Muscle of leg (tissue), 16 donors: ENCODE measurements at places on chromosomes 1 and 21. TPM values are rescaled to one million over a fixed set of nuclear protein-coding genes. Genes with fewer than 3 reads are reported as not detected.

The B4GALT2 gene
- 52.4 TPM for total RNA-seq

The PADI3 gene
- not detected for total RNA-seq

DNA sequence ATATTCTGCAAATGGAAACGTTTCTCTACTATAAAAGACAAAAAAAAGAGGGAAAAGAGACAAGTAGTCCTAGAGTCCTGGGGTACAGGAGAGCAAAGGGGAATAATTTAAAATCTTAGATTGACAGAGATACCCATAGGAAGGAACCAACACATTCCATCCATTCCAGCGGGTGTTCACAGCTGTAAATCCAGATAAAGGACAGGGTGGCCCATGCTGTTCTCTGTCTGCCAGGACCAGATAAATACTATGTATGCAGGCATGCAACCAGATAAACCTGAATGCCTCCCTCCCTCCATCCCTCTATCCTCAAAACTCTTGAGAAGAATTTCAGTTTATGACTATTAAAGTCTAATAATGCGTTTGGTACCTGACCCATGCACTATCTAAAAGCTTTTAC is 131.8 kb downstream of the PTPN14 start:
- no peaks in the 10 kb centered on the region for H3K27me3 ChIP-seq
- no peak for DNase-seq
- no peak overlapping the region for H3K27ac ChIP-seq
- H3K4me3 ChIP-seq, result no peak overlapping the region
- peaks cover 8% of the 10 kb centered on the region for H3K4me1 ChIP-seq

DNA sequence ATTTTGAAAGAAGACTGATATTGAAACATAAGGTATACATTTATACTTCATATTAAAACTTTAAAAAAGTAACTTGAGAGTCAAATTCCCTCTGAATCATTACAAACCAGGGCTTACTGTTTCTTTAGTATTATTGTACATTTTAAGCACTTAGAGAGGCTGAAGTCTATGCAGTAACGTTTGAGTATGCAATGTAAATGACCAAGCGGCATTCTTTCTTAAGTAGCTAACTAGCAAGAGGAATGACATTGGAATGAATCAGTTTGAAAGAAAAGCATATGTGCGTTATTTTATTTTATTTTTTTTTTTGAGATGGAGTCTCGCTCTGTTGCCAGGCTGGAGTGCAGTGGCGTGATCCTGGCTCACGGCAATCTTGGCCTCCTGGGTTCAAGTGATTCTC is 24.3 kb downstream of the WNT2B start:
- DNase-seq, result no peak
- peaks cover 2% of the 10 kb centered on the region for H3K4me1 ChIP-seq
- no peaks in the 10 kb centered on the region for H3K27me3 ChIP-seq

GRCh38 chr1:179816196-179816960 is 61.2 kb downstream of the TOR1AIP2 start:
- no peaks in the 10 kb centered on the region for H3K36me3 ChIP-seq
- DNase-seq, result peak; percentile 88
- peak overlapping the region; percentile 48 for H3K27ac ChIP-seq
- H3K4me1 ChIP-seq, result peaks cover 60% of the 10 kb centered on the region
- H3K27me3 ChIP-seq, result peaks cover 11% of the 10 kb centered on the region

DNA sequence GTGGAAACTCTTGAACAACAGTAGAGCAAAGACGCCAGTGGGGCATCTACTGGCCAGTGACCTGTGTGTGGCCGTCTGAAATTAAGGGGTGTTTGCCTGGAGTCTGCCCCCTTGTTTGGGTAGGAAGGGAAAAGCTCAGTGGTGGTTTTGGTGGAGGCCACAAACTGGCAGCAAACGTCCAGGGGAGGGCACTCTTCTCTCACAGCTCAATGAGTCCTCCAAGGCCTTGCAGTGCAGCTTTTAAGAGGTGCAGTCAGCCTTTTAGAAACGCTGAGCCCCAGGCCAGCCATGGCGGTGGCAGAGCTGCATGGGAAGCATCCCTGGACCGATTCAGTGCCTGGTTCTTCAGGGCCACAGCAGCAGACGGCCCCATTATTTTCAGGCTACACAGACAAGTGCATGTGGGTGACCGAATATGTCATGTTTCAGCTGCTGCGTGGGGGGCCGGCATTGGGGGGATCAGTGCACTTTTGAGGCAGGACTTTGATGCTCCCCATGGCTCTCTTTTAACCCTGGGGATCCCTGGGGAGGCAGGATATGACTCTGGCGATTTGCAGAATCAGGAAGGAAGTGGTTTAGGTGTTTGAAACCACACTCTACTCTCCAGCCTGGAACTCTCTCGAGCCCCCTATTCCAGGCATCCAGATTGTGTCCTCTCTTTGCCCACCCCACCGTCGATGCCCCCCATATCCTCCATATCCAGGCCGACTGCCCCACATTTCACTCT is 414.0 kb downstream of the PRDM2 start:
- DNase-seq, result peak; percentile 67
- H3K4me3 ChIP-seq, result no peak overlapping the region
- no peaks in the 10 kb centered on the region for H3K36me3 ChIP-seq
- no peaks in the 10 kb centered on the region for H3K27me3 ChIP-seq
- no peaks in the 10 kb centered on the region for H3K4me1 ChIP-seq

DNA sequence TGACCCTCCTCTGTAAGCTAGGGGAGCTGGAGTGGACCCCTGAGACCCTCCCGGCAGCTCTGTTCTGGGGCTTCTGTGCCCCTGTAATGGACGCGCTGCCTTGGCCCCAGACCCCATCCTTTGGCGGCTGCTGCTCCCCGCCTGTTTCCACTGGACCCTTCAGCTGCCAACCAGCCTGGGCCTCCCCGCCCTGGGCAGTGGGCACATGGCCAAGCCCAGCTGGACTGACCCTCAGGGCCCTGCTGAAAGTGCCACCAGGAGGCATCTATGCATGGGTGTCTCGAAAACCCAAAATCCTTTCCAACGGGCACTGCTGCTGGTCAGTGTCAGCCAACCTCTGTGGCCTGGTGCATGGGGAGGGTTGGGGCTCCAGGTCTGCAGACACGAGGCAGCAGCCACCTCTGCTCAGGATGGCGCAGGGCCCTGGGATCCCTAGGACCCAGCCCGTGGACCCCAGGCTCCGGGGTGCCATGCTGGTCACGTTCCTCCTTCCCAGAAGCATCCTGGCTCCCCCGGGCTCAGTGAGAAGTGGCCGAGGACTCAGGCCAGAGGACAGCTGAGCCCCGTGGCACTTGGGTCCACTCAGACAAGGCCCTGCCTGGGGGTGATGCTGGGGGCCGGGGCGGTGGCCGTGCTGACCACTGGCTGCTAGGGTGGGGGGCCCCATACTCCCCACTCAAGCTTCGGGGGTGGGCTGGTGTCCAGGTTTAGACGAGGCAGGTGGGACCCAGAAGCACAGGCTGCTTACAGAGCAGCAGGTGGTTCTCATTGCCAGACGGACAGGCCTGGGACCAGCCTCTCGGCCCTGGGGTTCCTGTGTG is 46.9 kb downstream of the SLX9 start:
- H3K36me3 ChIP-seq, result no peaks in the 10 kb centered on the region
- peaks cover 84% of the 10 kb centered on the region for H3K4me1 ChIP-seq

DNA sequence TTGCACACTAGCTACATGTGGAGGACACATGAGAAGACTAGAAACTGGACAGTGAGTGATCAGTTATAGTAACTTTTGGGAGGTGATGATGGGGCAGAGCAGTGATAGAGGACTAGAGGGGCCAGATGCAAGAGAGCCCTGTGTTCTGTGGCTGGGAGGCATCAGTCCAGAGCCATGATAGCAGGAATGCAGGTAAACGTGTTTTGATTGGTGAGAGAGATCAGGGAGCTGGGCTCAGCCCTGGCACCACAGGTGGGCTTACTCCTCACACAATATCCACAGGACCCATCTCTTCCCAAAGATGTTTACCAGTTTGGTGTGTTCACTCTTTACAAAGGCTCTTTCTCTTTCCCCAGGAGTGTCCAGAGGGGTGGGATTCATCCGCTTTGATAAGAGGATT is 86.5 kb downstream of the ELAVL4 start:
- H3K4me1 ChIP-seq, result no peaks in the 10 kb centered on the region
- no peak overlapping the region for H3K4me3 ChIP-seq
- H3K27ac ChIP-seq, result no peak overlapping the region
- no peaks in the 10 kb centered on the region for H3K36me3 ChIP-seq

GRCh38 chr1:89672489-89673183 is 39.7 kb downstream of the LRRC8C start:
- H3K27ac ChIP-seq, result no peak overlapping the region
- no peak overlapping the region for H3K4me3 ChIP-seq
- no peaks in the 10 kb centered on the region for H3K4me1 ChIP-seq
- no peaks in the 10 kb centered on the region for H3K36me3 ChIP-seq

DNA sequence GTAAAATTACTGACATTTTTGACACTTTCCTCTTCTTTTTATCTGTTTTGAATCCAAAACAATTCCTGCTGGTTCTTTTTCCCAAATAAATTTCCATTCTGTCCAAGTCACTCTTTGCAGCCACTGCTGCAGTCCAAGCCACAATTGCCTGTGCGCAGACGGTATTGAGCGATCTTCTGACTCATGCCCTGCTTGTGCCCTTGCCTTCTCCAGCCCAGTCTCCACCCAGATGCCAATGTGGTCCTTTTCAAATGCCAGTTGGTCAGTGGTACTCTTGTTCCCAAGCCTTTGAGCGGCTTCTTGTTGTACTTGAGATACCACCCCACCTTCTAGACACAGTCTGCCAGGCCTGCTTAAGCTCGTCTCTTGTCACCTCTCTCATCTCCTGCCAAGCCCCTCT is 78.9 kb downstream of the CAMTA1 start:
- no peak for DNase-seq
- no peak overlapping the region for H3K27ac ChIP-seq
- no peaks in the 10 kb centered on the region for H3K36me3 ChIP-seq
- H3K27me3 ChIP-seq, result no peaks in the 10 kb centered on the region
- H3K4me1 ChIP-seq, result no peaks in the 10 kb centered on the region
- no peak overlapping the region for H3K4me3 ChIP-seq

DNA sequence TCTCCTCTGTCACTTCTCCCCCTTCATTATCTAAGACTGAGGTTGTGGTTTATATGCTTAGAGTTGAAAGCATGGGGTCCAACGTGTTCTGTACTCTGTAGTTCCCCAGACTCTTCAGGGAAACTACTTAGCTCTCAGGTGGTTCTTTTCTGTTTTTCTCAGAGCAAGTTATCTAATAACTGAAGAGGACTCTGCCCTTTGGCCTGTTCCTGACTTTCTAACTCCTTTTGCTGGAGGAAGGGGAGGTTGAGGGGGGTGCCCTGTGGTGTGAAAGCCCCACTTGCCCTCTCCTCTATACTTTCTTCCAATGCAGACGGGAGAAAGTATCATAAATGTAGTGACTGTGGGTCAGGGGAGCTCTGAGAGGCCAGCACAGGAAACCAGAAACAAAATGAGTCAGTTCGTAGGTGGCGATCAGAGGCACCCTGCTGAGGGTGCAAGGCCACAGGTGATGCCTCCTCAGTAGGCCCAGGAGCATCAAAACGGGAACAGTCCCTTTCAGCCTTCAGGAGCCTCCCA is 5.0 kb downstream of the SLC25A44 start:
- peaks cover 7% of the 10 kb centered on the region for H3K4me1 ChIP-seq
- H3K36me3 ChIP-seq, result peaks cover 42% of the 10 kb centered on the region
- no peak overlapping the region for H3K4me3 ChIP-seq
- H3K27ac ChIP-seq, result no peak overlapping the region
- no peaks in the 10 kb centered on the region for H3K27me3 ChIP-seq

DNA sequence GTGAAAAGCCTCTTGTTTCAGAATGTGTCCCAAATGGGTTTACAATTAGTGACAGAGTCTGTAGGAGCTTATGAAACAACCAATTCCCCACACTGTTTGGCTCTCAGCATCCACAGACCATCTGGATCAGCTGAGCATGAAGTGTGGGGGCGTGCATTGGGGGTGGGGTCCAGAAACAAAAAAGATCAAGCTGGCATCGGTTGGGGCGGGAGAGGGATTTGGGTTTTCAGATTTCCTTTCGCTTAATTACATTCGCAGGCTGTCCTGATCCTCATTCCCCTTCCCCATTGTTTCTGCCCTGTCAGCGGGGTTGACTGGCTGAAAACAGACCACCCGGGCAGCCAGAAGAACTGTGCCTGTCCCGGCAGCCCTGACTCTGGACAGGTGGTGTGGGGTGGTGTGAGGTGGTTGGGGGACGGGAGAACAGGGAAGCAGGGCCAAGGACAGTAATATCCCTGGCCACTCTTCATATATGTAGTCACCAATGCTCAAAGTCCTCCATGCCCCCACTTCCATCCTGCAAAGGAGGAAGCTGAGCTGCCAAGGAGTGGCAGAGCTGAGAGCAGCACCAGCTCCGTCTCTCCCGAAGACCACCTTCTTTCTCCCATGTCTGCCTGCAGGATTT is 92.0 kb downstream of the IER5 start:
- peak overlapping the region; percentile 92 for H3K27ac ChIP-seq
- DNase-seq, result peak; percentile 68
- H3K36me3 ChIP-seq, result no peaks in the 10 kb centered on the region
- no peak overlapping the region for H3K4me3 ChIP-seq
- peaks cover 43% of the 10 kb centered on the region for H3K4me1 ChIP-seq
- H3K27me3 ChIP-seq, result no peaks in the 10 kb centered on the region
